NCI-H460 (cell line): ENCODE measurements at places on chromosomes 6 and 20.

DNA sequence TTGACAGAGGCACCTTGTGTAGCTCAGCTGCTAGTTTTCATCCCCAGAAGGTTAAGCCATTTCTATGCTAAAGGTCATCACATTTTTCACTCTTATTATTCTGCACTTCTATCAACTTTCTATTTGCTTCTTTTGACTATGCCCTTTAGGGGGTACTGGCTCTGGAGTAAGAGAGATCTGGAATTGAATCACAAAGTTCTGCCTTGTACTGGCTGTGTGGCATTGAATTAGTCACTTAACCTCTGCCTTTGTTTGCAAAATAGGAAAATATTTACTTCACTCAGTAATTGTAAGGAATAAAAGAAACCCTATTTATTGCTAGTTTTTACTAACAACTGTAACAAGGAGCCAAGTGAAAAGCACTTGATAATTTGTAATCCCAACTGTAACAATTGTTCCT is 56.8 kb upstream of the MTRF1L start:
- DNase-seq = no peak

GRCh38 chr6:62367601-62368000 is 81.6 kb upstream of the KHDRBS2 start:
- no peak for DNase-seq

GRCh38 chr6:2509711-2510110 is 241.0 kb downstream of the MYLK4 start:
- DNase-seq = no peak

GRCh38 chr6:30830438-30830837 is 53.9 kb upstream of the DDR1 start:
- no peak for DNase-seq

- no peak for DNase-seq
Observed at GRCh38 chr6:170050591-170051041, 240.3 kb downstream of the DLL1 start.

GRCh38 chr6:107800564-107801164 is 23.4 kb downstream of the SCML4 start:
- no peak for DNase-seq

DNA sequence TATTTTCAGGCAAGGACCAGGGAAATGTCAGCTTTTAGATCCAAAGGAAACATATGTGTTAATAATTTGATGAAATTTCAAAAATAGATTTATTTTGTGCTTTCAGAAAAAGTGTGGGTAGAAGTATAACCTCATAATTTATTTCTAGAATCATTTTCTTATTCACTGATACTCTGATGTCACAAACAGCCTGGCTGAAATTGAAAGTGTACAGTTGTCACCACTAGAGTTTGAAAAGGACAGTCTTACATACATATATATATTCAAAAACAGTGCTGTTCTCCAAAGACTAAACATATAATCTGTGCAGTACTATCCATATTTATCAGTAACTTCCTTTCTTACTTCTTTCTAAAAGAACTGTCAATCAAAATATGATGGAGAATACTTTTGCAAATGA is 254.4 kb upstream of the KCNQ5 start:
- DNase-seq = no peak
